ENCODE measurements at places on chromosomes 16 and 17. TPM values are rescaled to one million over a fixed set of nuclear protein-coding genes. Genes with fewer than 3 reads are reported as not detected.

- no peak for DNase-seq
Measured at GRCh38 chr17:50307654-50308053, 33.4 kb downstream of the TMEM92 start.

DNA sequence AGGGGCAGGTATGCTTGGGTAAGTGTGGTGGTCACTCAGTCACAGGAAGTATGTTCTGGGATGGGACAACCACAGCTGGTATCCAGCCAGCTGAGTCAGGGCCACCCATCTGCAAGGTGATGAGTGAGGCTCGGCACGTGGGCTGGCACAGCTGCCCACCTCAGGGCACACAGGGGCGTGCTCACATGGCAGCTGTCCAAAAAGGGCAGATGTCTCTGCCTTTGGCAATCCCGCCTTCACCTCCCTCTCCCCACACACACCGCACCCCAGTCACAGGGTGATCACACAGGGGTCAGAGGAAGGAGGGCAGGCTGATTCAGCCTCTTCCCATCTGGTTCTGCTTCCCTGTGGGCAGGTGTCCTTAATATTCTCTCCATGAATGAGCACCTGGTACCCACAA lies 85.9 kb upstream of the TOB1 start:
- no peak for DNase-seq

DNA sequence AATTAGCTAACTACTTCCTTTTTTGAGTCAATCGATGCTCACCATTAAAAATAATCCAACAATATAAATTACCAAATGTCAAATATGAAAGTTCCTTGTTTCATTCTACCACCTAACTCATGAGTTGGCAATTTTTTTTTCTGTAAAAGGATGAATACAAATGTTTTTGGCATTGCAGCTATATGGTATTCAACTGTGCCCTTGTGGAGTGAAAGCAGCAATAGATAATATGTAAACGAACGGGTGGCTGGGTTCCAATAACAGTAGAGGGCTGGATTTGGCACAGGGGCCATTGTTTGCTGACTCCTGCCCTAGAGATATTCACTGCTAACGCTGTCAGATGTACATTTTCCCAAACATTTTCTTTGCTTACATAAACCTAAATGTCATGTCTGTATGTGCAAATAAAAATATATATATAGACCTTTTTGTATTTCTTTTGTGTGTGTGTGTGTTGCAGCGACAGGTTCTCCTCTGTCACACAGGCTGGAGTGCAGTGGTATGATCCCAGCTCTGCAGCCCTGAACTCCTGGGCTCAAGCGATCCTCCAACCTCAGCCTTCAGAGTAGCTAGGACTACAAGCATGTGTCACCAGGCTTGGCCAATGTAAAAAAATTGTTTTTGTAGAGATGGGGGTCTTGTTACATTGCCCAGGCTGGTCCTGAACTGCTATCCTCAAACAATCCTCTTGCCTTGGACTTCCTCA lies 73.9 kb downstream of the RPGRIP1L start:
- DNase-seq = no peak

GRCh38 chr17:15951368-15952047 lies 6.6 kb downstream of the ADORA2B start:
- DNase-seq = no peak

GRCh38 chr17:74722782-74723181 lies 10.1 kb upstream of the CD300LF start:
- no peak for DNase-seq

DNA sequence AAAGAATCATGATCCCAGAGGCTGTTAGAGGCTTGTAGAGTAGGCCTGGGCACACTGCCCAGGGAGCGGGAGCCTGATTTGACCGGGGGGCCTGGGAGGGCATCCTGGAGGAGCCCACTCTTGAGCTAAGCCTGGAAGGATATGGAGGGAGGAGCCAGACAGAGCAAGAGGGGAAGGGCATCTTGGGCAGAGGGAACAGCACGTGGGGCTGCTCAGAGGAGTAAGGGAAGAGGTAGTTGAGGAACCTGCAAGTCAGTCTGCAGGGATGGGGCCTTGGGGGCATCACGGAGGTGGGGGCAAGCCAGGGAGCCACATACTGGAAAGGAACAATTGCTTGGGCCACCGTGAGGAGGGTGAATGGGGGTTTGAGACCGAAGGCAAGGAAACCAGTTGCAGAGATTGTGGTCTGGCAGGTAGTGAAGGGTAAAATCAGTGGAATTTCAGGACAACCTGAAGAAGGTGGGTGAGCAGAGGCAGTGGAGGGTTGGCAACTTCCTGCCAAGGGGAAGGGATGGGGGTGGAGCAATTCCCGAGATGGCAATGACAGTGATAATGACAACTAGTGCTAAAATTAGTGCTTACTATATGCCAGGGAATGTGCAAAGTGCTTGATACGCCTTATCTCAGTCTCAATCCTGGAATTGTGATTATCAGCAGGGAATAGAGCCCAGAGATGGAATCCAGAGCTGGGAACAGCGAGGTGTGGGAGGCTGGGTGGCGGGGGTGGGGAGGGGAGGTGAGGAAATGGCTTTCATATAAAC lies 9.7 kb upstream of the RAI1 start:
- no peak for DNase-seq

- peak; percentile 60 for DNase-seq
Measured at GRCh38 chr16:48499923-48500381, 110.0 kb downstream of the N4BP1 start.

- DNase-seq = no peak
Measured at GRCh38 chr17:17055286-17056155, 13.3 kb downstream of the MPRIP start.

- DNase-seq = no peak
Measured at GRCh38 chr17:82320956-82321927, 3.8 kb upstream of the CD7 start.

DNA sequence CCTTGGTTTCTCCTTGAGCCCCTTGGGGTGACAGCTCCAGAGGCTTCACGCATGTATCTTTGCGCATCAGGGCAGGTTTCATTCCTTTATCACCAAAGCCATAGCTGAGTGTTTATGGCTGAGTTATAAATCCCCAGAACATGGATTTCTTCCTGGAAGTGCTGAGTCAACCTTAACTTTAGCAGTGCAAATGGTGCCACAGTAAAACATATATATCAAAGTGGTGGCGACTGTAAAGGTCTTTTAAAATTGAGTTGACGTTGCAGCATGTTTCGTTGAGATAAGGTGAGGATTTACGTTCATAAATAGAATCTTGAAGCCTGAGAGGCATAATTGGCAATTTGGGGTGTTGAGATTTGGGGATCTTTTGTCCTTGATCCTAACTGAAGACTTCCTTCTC lies 214.1 kb downstream of the HS3ST4 start:
- DNase-seq = no peak

- no peak for DNase-seq
Measured at GRCh38 chr17:5416901-5417300, 2.6 kb downstream of the NUP88 start.

DNA sequence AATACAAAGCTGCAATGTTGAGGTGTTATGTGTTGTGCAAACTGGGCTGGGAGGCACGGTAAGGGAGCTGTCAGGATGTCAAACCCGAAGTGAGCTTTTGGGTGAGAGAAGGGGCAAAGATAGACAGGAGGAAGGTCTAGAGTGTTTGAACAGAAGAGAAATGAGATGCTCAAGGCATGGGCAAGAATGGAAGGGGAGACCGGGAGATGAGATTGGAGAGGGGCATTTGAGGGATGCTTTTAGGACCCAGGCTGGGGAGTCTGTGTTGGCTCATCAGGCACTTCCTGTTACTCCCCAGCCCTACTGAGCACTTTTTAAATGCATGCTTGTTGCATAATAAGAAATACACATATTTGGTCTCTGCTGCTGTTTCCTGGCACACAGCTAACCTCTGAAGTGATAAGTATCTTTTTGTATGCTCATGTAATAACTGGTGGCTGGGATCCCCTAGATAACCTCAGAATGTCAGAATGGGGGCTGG lies 13.7 kb downstream of the UNC45B start:
- DNase-seq = no peak

The GAS2L2 gene
- polyA plus RNA-seq = not detected

The SCGB1C2 gene
- polyA plus RNA-seq = not detected

The C17orf107 gene
- 4.5 TPM for polyA plus RNA-seq

The EFNB3 gene
- polyA plus RNA-seq = 5.3 TPM

The CFDP1 gene
- 10.9 TPM for polyA plus RNA-seq

All from BJ (cell line).